Glutamatergic neuron (in vitro differentiated cells): ENCODE measurements at places on chromosomes 7 and 10.

DNA sequence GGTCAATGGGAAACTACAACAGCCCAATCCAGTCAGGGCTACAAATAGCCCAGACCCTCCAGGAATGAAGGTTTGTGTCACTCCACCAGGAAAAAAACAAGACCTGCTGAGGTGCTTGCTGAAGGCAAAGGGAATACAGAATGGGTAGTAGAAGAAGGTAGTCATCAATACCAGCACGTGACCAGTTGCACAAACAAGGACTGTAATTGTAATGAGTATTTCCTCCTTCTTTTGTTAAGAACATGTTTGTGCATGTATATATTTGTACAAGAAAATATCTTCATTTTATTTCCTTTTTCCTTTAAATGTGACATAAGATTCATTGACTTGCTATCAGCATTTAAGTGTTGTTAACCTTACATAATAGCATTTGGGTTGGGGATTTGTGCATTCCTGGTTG, 229.3 kb downstream of the IMMP2L start:
- DNase-seq, result no peak

DNA sequence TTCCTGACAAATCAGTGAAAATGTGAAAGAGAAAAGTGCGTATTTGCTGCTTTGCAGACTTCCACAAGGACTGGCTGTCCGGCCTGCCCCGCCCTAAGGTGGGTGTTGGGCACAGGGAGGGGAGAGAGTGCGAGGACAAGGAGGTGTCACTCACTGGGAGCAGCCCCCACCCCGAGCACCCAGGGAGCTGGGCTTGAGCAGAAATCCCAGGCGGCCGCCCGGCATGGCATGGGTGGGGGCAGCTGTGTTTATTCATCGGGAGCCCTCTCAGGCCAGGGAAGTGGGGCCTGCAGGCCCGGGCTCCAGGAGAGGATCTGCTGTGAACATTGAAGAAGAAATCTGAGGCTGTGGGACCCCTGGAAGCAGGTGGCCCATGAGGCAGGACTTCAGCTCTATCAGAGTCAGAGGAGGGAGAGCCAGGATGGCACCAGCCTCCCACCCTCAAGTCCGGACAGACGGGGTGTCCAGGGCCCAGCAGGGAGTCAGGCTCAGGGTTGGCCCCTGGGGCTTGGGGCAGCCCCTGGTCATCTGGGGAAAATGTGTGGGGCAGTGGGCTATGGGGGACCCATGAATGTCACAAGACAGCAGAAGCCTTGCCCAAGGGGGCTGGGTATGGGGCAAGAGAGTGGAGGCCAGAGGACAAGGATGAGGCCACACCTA, 164.4 kb upstream of the PPP2R2D start:
- no peak for DNase-seq

DNA sequence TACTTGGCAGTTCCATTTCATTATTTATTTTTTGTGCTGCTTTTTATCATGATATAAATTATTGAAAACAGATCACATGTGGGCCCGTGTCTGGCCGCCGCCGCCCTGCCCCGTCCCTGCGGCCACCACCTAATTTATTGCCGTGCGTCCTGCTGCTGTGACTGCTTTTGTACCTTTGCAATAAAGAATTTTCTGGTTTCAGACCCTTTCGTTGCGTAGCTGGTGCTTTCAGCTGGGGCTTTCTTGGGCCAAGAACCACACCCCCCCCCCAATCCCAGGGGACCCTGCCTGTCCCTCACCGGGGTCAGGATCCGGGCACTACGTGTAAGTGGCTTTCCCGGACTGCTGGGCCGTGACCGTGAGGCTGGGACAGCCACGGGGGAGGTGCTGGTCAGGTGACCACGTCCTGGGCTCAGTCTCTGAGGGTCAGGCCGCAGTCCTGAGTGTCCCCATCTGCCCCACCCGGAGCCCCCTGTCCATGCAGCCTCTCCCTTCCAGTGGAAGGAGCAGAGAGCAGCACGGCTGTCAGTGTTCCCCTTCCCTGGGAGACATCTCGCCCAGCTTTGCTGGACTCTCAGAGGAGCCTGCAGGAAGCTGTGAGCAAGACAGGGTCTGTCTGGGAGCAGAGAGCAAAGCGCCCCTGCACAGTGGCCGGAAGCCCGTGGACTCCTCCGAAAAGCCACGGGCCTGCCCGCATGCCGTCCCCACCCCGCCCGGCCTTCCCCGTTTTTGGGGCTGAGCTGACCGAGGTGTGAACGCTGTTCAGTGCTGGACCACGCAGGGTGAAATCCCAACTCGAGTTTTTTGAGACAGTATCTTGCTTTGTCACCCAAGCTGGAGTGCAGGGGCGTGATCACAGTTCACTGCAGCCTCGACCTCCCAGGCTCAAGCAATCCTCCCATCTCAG, 12.6 kb downstream of the MAFK start:
- DNase-seq, result peak; percentile 72

DNA sequence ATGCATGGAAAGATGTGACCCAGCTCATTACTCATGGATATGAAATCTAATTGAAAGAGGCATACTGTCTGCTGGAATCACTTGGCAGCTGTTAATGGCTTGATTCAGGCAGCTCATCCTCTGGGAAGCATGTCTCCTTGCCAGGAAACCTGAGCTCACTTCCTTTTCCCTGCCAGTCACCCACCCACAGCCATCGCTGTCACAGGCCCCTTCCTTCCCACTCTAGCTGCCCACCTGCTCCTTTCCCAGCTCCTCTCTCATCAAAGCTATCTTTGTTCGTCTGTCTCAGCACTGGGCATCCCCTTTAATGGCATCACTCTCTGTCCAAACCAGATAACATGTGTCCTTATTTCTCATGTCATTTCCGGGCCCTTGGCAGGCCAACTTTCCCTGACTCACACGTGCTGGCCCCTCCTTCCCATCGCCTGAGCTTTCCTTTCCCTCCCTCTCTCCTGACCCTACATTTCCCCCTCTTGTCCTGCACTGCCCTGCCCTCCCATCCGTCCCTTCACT, 721.9 kb downstream of the TNS3 start:
- DNase-seq, result no peak

GRCh38 chr7:27418541-27418940, 175.9 kb downstream of the EVX1 start:
- DNase-seq, result no peak

- DNase-seq, result no peak
These were observed 96.8 kb upstream of the AGR3 start for GRCh38 chr7:16978358-16979244.

DNA sequence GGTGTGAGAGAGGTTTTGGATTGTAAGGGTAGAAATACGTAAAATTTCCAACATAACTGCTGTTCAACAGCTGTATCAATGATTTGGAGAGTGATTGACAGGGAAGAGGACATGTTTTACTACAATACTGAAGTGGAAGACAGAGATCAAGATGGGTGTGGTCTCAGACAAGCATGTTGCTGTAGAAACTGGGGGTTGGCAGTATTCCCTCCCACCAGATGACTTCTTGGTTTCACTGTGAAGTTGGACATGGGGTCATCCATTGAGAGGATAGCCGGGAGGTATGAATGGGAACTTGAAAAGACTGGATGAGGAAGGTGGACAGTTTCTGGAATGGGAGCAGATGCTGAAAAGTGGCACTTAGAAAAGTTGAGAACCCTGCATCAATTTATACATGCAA, 95.3 kb upstream of the HDAC9 start:
- no peak for DNase-seq

- DNase-seq, result no peak
These were observed 30.3 kb upstream of the TCF7L2 start for GRCh38 chr10:112919721-112920120.

GRCh38 chr7:155340721-155341120, 43.0 kb downstream of the INSIG1 start:
- no peak for DNase-seq

DNA sequence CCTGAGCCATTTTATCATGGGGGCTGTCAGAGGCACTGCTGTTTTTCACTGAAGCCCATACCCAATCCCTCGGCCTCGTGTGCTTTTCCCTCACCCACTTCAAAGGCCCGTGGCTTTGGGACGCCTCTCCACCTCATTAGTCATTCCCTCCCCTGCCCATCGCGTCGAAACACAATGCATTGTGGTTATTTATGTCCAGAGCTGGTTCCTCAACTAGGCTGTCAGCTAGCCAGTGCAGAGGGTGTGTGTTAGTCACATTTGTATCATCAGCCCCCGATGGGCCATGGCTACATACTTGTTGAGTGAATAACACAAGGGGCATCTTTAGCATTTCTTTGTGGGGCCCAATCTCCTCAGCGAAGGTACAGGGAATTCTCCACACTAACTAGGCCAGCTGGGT, 3.8 kb upstream of the CRCP start:
- no peak for DNase-seq

DNA sequence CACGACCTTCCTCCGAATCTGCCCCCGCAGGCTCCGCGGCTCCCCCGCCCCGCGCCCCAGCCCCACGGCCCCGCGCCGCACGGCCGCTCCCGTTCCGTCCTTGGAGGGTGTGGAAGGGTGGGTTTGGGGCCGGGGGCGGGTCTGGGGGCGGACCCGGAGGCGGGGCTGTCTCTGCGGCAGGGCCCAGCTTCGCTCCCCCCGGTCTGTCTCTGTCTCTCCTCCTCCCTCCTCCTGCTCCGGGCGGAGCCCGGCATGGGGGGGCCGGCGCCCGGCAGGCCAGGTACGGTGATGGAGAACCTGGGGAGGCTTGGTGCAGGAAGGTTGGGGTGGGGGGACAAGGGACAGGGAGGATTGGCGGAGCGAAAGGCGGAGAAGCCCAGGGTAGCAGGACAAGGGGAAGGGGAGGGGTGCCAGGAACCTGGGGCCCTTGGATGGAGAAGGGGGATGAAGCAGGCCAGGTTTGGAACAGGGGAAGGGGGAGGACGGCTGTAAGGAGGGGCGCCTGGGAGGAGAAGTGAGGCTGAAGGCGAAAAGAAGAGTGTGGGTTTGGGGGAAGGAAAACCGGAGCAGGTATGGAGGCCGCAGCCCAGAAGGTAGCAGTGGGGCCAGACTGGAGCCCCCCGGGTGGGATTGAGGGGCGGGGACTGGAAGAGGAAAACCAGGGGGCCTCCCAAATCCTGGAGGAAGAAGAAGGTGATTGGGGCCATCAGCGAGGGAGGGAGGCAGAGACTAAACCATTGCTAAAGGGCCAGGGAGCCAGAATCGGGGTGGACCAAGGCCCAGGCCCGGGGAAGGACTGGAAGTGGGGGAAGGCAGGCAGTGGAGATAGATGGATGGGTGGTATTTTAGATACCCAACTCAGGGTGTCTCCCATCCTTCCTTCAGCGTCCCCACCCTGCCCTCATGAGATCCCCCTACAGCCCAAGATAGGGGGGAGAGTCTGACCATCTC, at the start of gene NYAP1:
Gene NYAP1, plus strand, starts transcription at position 206 of the 951 bp plus-strand sequence. CDS start 1,385 bp downstream, outside the sequence.
- no peak for DNase-seq

DNA sequence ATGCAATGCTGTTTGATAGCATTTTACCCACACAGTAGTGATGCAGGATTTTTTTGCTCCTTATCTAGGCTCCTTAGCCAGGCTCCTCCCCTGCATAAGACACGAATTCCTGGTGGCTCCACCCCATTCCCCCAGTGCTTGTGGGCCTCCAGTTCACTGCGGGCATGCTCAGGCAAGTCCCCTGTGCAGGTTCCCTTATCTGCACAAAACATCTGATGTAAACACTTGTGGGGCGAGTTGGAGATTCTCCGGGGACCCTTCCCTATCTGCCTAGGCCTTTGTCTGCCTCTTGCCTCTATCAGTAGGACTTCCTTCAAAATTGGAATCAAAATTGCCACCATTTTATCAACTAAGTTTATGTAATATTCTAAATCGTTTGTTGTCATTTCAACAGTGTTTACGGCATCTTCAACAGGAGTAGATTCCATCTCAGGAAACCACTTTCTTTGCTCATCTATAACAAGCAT, 5.4 kb upstream of the STK17A start:
- no peak for DNase-seq

DNA sequence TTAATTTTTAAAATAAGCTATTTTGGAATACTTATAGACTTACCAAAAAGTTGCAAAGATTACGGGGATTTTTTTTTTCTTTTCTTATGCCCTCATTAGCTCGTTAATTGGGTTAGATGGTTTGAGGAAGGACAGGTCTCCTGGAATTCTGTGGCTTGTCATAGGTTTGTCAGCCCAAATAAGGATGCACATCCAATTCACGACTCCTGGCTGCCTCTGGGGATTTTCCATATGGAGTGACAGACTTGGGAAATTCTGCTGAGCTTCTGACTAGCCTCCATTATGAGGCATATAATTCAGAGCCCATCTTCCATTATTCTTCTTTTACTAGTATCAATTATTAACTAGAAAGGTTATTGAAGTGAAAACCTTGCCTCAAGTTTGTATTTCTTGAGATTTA, 102.1 kb downstream of the AUTS2 start:
- peak; percentile 40 for DNase-seq

DNA sequence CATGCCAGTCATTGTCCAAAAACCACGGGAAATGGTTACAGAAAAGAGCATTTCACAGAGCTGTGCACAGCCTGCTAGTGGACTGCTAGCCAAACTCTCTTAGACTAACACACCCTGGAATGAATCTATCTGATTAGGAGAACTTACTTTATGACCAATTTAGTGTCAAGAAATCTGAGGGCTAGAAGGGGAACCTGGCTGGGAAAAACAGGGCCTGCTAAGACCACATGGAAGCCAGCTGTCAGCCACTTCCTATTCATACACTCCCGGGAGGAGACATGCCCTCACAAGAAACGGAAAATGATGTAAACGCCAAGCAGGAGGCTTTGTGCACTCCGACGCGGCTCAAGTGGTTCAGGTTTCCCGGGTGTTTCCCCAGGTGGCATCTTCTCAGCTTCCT, 54.8 kb downstream of the MPP7 start:
- DNase-seq, result peak; percentile 36

DNA sequence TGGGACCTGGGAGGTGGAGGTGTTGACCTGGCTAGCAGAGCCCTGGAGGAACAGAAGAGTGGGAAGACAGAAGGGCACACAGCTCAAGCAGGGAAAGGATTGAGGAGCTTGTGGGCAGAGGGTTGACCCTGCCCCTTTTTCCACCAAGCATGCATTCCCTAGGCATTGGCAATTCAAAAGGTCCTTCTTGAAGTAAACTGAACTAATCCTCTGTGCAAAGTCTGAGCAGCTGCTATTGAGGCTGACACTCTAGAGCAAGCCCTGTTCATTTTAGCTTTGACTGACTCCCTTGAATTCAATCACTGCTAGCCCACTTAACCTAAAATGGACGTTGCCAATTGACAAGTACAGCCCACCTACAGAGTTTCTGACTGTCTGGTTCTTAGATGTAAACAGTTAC, 116.5 kb upstream of the TNS3 start:
- DNase-seq, result no peak

GRCh38 chr7:45979275-45980180, 58.5 kb upstream of the IGFBP3 start:
- no peak for DNase-seq

- DNase-seq, result no peak
These were observed 25.3 kb downstream of the MAP3K8 start for GRCh38 chr10:30459283-30459682.

DNA sequence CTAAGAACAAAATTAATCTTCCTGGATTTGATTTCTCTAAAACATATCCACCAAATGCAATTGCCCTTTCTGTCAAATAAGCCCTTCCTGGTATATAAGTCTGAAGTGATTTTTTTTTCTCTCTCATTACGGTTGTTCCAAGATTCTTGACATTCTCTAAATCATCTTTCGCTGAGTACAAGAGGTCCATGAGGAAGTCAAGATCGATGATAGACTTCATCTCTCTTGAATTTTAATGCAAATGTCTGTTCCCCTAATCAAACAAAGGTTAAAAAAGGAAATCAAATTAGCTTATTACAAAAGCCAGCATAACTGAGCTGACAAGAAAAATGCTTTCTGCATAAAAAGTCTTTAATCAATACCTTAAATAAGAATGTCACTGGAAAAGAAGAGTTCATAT, 77.4 kb upstream of the ITGB1 start:
- no peak for DNase-seq
